Endothelial cell (in vitro differentiated cells): ENCODE measurements at places on chromosomes 2 and 18.

DNA sequence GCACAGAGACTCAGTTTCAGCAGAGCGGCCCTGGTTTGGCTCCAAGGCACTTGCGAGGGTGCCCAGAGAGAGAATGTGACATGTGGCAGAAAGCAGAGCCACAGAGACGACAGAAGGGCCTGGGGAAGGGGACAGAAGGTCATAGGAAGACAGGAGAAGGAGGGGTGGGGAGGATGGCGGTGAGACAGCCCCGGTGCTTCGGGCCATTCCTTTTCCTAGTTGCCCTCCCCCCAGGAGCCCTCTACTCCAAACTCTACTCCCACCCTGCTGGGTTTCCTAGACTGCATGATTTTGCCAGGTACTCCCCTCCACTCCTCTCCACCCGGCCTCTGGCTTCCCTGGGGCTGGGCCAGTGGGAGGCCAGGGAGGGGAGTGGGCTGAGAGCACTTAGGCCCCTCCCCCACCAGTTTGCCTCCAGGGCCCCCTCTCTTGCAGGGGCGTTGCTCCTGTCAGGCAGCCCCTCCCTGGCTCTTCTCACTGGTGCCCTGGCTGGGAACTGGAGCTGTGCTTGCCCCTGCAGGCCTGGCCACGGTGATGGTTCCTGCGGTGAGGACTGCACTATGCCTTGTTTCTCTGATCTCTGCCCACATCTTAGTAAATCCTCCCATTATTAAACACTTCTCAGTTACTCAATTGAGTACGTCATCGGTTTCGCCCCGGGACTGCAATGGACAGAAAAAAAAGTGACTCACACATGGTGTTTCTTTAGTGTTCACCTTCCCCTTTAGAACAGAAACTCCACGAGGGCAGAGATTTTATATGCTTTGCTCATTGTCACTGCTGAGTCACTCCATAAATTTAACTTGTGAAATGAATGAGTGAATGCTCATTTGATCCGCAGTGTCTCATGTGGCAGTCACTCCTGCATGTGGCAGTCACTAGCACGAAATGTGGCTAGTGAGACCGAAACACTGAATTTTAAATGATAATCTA lies 58.7 kb upstream of the SP3 start:
- DNase-seq, result no peak

DNA sequence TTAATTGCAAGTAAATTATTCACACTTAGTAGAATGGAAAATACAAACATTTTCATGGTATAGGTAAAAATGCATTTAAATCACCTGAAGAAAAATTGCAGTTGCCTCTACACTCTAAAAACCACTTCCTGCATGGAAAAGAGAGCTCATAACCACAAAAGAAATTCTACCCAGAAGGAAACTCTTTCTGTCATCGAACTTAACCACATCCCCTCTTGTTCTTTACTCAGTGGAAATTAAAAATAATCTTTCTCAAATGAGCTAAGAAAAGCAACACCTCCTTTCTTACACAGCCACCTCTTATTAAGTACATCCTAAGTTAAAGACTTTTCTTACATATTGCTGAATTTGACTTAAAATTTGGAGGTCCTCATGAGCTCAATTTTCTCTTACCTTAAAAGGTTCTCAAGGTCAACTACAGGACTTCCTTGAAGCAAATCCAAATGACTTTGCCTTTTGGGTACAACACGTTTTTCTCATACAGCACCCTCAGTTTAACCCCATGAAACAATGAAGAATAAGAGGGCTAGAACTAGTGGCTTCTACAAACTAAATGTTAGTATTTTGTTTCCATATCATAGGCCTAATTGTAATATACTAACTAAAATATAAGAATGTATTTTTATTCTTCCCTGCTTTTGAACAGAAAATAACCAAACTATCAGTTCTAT lies 109.1 kb upstream of the CRIM1 start:
- no peak for DNase-seq

- DNase-seq, result no peak
These were observed 24.7 kb downstream of the LGALSL start for GRCh38 chr2:64478502-64479230.

- DNase-seq, result no peak
These were observed 271.3 kb downstream of the KCNS3 start for GRCh38 chr2:18149660-18150246.

- DNase-seq, result no peak
These were observed 32.0 kb downstream of the SLC14A1 start for GRCh38 chr18:45755934-45756333.

- DNase-seq, result no peak
These were observed 175.2 kb upstream of the ALPP start for GRCh38 chr2:232203166-232203891.

DNA sequence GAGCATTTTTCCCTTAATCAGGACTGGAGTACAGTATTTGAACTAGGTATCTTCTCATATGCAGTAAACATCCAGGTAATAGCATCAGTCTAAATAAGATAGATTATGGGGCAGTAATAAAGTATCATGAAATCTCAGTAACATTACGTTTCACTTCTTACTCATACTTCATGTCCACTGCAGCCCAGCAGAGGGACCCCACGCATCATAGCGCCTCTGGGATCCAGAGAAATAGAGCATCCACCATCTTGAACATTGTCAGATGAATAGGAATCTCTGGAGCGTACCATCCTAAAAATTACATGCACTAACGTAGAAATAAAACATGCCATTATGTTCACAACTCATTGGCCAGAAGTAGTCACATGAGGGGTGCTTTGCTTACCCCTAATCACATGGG lies 499.0 kb downstream of the CPS1 start:
- DNase-seq, result peak; percentile 39

DNA sequence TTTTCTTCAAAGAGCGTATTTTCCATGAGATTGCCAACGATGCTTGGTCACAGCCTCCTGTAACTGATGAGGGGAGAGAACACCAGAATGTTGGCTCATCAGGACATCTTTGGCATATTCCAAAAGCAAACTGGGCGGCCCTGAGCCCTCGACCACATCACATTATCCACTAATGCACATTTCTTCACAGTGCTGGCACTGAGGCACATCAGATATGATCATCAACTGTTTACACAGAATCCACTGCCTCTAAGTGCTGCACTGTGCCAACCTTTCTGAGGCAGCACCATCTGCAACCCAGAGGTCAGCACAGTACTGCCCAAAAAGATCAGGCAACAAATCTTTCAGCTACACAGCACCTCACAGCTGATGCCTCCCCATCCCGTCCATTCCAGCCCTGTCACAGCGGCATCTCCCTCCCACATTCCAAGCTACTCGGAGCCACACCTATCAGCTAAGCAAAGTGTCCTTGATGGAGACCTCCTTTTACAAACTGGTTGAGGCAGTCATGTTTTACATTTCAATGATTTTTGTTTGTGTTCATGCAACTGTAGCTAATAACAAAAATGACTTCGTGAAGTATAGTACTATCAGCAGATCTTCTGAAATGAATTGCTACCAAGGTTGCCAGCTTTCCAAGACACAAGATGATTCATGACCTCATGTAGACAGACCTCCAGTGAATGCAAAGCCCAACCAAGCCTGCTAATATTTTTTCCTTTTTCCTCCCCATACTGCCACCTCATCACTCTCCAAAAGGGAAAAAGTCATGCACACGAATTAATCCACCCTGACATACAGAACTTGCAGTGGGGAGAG lies 32.3 kb downstream of the MYO5B start:
- no peak for DNase-seq

- no peak for DNase-seq
These were observed 16.7 kb upstream of the PLEKHM3 start for GRCh38 chr2:208042041-208042440.

DNA sequence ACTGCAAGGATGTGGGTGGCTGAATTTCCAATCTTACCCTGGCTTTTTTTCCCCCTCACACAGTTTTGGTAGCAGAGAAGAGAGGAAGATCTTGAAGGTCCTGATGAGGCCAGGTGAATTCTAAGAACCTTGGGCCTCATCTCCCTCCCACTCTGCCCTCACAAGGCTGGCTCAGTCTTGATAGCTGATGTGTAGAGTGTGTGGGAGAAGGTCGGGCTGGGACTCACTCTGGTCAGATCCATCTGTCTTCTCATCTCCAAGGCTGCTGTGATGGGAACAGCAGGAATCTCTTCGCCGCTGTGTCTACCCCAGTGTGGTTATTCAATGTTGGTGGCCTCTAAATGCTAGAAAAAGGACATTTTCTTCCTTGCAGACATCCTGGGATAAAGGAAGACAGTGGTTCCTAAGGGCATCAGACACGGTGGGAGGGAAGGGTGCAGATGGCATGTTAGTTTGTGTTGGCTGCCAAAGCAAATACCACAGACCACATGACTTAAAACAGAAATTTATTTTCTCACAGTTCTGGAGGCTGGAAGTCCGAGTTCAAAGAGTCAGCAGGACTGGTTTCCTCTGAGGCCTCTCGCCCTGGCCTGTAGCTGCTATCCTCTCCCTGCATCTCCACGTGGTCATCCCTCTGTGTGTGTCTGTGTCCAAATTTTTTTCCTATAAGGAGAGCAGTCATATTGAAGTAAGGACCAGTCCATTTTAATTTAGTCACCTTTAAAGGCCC lies 37.6 kb upstream of the MGAT4A start:
- no peak for DNase-seq

DNA sequence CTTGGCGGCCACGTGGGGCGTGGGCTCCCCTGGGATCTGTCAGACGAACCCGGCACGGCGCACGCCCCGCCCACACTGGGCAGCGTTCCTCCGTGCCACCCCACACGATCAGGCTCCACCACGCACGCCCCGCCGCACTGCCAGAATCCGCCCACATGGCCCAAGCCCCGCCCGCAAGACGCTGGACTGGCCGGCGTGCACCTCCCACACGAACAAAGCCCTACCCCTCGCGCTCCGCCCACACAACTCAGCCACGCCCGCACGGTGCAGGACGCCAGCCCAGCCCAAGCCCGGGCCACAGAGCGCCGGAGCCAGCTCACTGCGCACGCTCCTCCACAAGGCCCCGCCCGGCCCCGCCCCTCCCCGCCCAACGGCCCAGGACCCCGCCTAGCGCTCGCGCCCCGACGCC lies 555 bp downstream of the TMEM18 start:
- DNase-seq, result peak; percentile 99

DNA sequence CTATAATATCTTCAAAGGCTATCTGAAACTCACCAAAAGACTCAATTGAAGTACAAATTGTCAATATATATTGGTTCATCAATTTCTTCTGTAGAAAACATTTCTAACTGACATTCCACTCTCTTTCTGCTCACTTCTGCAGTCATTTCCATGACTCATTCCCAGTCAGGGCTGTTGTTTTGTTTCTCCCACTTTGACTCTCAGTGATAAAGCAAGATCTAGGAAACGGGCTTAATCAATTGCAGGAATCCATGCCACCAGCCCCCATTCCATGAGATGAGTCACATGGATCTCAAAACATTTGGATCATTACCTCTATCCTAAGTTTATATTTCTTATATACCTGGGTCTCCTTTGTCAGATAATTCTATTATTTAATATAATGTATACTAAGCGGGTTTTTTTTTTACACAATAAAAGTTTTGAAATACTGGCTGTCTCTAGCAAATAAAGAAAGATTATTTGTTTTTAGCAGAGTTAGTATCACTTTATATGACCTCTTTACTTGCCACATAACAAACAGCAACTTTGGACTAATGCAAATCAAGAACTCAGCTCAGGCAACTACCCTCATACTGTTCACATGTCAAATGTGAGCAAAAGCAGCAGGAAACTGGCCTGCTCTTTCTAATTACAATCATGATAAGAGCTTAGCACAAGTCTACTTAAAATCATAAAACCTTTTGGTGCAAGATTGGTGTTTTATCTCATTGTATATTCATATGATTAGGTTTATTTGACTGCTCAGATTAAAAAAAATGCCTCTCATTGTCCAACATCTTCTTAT lies 251.1 kb upstream of the PIK3C3 start:
- DNase-seq, result no peak

GRCh38 chr2:72949045-72949444 lies 31.7 kb downstream of the EMX1 start:
- DNase-seq, result no peak

- no peak for DNase-seq
These were observed 3.0 kb downstream of the POU3F3 start for GRCh38 chr2:104856973-104857261.

GRCh38 chr18:39460136-39460535 lies 1894.5 kb upstream of the CELF4 start:
- DNase-seq, result no peak

- no peak for DNase-seq
These were observed 57.9 kb upstream of the FRZB start for GRCh38 chr2:182924306-182924705.

GRCh38 chr18:49360582-49360981 lies 99.9 kb downstream of the DYM start:
- DNase-seq, result no peak

DNA sequence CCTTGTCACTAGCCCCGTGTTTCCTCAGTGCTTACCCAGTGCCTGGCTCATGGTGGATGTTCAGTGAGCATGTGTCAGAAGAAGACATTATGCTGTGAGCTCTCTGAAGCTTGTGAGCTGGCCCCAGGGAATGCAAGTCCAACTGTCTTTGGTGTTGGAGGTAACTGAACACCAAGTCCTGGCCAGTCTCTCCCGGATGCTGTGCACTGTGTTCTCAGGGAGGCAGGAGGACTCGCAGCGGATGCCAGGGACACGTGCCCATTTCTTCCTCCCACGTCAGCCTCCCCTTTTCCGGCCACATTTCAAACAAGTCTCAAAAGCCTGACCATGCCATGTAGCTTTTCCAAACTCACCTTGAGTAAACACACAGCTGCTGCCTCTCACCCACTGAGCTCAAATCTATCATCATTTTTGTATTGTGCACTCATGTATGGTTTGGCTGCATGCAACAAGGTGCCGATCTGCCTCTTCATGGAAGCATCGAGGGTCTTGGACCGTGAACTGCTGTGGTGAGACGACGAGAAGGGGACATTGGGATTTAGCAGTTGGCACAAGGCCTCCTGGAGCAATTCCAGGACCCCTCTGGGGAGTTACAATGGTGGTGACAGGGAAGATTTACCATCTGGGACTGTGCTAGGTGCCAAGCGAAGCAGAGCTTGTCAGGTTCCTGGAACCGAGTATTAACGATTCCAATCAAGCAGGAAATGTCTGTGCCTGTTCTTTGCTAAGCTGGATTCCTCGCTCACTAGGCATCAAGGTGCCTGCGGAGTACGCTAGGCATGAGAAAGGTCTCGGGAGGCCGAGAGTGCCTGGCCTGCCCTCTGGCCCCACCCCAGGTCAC lies 44.4 kb upstream of the MGAT4A start:
- no peak for DNase-seq

- no peak for DNase-seq
These were observed 31.7 kb downstream of the SDC1 start for GRCh38 chr2:20193185-20193584.
